ENCODE measurements at places on chromosomes 1 and 21. TPM values are rescaled to one million over a fixed set of nuclear protein-coding genes. Genes with fewer than 3 reads are reported as not detected.

- DNase-seq = no peak
Observed at GRCh38 chr1:173332026-173332425, 124.9 kb upstream of the TNFSF4 start.

- no peak for DNase-seq
Observed at GRCh38 chr1:234758851-234759250, 148.9 kb upstream of the IRF2BP2 start.

DNA sequence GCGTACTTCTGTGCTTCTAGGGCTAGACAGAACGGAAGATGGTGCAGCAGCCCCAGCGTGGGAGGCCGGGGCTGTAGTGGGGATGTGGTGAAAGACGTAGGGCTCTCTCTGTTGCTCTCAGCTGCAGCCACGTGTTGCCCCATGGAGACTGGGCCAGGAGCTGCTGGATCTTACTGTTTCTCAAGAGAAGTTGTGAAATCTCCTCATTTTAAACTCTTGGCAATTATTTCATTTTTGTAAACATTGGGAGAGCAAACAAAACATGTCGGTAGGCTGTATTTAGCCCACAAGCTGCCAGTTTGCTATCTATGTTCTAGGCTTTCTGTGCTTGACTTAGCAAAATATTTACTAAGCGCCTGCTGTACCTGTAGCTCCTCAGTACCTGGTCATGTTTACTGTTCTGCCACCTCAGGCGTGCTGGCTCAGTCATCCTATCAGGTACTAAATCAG, 15.9 kb upstream of the ELOA start:
- no peak for DNase-seq

GRCh38 chr1:166350490-166350889, 183.7 kb upstream of the FAM78B start:
- no peak for DNase-seq

DNA sequence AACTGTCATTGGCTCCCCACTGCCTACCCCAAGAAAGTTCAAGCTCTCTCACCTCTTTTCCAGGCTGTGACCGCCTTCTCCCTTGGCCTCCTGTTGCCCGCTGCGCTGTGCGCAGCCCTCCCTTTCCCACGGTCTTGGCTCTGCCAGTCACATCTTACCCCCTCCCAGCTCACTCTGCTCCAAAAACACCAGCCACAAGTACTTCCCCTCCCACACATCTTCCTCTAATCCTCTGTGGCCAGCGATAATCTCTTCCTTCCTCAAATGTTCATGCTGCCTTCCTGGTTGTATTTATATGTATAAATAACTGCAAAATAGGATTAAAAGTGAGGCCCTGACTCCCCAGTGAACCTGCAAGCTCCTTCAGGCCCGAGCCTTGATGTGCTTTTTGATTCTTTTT, 81.8 kb downstream of the AJAP1 start:
- DNase-seq = no peak

GRCh38 chr1:66342707-66343106, 191.2 kb upstream of the SGIP1 start:
- DNase-seq = no peak

DNA sequence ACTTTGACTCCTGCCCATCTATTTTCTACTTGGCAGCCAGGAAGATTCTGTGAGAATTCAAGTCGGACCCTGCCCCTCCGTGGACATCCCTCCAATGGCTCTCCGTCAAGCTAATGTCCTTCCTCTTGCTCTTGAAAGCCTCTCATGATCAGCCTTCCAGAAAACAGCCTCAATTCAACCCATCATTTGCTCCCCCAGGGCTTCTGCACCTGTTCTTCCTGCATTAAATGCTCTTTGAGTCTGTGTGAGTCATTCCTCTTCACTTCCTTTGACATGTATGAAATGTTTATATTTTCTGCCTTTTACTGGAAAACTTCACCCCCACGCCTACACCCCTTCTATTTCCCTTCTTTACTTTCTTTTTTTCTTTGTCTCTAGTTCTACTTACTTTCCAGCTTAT, 734.1 kb upstream of the ZP4 start:
- DNase-seq = no peak

GRCh38 chr1:21721295-21721985, 52.3 kb upstream of the RAP1GAP start:
- no peak for DNase-seq

- DNase-seq = no peak
Observed at GRCh38 chr1:40651138-40651857, 14.2 kb downstream of the RIMS3 start.

- no peak for DNase-seq
Observed at GRCh38 chr21:27212441-27212840, 245.6 kb upstream of the ADAMTS5 start.

- no peak for DNase-seq
Observed at GRCh38 chr1:86872086-86872485, 41.8 kb downstream of the SELENOF start.

DNA sequence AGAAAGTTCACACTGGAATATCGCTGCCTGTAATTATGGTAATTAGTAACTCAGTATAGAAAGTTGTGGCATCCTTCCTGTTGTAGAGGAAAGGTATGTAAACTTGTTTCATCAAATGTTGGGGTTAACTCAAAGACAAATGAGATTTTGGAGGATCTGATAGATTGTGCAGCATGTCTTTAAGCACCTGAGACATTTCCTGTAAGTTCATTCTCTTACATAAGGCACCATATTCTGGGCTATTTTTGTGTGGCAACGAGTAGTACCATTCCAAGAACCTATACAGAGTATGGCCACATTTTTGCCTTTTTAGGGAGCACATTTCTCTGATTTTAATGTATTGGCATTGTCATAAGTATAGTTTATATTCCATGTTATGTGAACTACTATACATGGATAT, 88.8 kb downstream of the CDC14A start:
- no peak for DNase-seq

- DNase-seq = no peak
Observed at GRCh38 chr1:59553371-59553770, 256.5 kb downstream of the FGGY start.

DNA sequence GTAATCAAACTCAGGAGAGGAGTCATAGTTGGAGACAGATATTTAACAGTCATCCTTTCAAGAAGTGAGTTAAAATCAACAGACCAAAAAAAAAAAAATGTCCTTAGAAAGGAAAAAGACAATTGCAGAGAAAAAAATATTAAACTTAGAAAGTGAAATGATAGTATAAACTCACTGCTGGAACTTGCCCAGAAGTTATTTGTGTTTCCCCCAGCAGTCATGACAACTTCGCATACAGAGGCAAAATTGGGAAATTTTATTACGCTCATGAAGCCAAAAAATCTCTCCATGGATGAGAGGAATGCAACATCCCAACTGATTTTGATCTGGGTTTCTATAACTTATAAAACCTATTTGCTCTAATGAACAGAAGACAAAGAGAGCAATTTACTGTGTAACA, 198.2 kb downstream of the LRRC7 start:
- no peak for DNase-seq

GRCh38 chr1:185478877-185479276, 161.8 kb upstream of the IVNS1ABP start:
- no peak for DNase-seq

DNA sequence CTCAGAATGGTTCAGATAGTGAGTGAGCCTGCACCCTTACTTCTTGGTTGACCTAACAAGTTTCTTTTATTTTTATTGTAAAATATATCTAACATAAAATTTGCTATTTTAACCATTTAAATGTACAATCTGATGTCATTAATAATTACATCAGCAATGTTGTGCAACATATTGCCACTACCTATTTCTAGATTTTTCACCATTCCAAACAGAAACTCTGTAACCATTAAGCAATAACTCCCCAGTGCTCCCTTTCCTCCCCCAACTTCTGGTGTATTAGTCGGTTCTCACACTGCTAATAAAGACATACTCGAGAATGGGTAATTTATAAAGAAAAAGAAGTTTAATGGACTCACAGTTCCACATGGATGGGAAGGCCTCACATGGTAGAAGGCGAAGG, 76.2 kb upstream of the TENT5C start:
- DNase-seq = no peak

GRCh38 chr1:205211839-205212536, 486 bp upstream of the DSTYK start:
- no peak for DNase-seq

GRCh38 chr1:41844255-41844654, 74.5 kb downstream of the HIVEP3 start:
- no peak for DNase-seq

DNA sequence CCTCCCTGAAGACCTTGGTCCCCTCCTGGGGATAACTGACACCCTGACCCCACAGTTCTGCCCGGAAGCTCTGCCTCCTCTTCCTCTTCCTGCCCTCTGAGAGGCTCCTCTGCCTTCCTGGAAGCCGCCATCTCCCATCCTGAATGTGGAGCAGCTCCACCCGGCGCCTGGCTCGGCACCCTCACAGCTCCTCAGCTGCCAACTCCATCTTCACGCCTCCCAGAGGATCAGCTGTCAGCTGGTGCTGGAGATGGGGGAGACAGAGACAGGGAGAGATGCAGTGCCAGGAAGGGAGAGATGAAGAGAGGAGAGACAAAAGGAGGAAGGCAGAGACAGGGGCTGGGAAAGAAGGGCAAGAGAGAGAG, 210.4 kb upstream of the CSF3R start:
- no peak for DNase-seq

- DNase-seq = no peak
Observed at GRCh38 chr1:245873883-245874671, 633.0 kb downstream of the SMYD3 start.

SUCO gene
- 37.4 TPM for total RNA-seq

EFNA1 gene
- total RNA-seq = 126 TPM

SPATA46 gene
- total RNA-seq = not detected

CELSR2 gene
- 18.1 TPM for total RNA-seq

OR2T29 gene
- total RNA-seq = not detected

TMIGD3 gene
- not detected for total RNA-seq

ASCL5 gene
- total RNA-seq = not detected

NR5A2 gene
- total RNA-seq = not detected

PRCC gene
- 59.3 TPM for total RNA-seq

C1orf210 gene
- 4.8 TPM for total RNA-seq

GNG12 gene
- 75.9 TPM for total RNA-seq

TNFRSF14 gene
- total RNA-seq = 16.8 TPM

All from kidney epithelial cell (primary cell).